Parietal lobe (tissue), 2 donors: ENCODE measurements at places on chromosomes 3 and 15. TPM values are rescaled to one million over a fixed set of nuclear protein-coding genes. Genes with fewer than 3 reads are reported as not detected.

ATP13A5 gene
- 0.63 TPM for total RNA-seq

RPUSD2 gene
- 11.0 TPM for total RNA-seq

SLC27A2 gene
- total RNA-seq: 1.3 TPM

MKRN3 gene
- total RNA-seq: 53.5 TPM

KLHDC8B gene
- 11.0 TPM for total RNA-seq

RBPMS2 gene
- not detected for total RNA-seq

FBXO40 gene
- total RNA-seq: not detected

MGA gene
- 111 TPM for total RNA-seq

KLHL40 gene
- not detected for total RNA-seq

PDCD10 gene
- total RNA-seq: 70.7 TPM

TGM4 gene
- total RNA-seq: not detected

EEF1AKMT4 gene
- 0.63 TPM for total RNA-seq

FEM1B gene
- 160 TPM for total RNA-seq

DBR1 gene
- total RNA-seq: 28.2 TPM

CD96 gene
- total RNA-seq: not detected

TRAIP gene
- 6.6 TPM for total RNA-seq

PLAAT1 gene
- total RNA-seq: 7.8 TPM

SATB1 gene
- 141 TPM for total RNA-seq

SLC12A6 gene
- total RNA-seq: 62.0 TPM

EIF4E3 gene
- 19.7 TPM for total RNA-seq

KY gene
- 0.94 TPM for total RNA-seq

CSNK1G1 gene
- total RNA-seq: 90.1 TPM

XIRP1 gene
- not detected for total RNA-seq

RUVBL1 gene
- 47.3 TPM for total RNA-seq

ROPN1B gene
- 0.94 TPM for total RNA-seq

CHSY1 gene
- total RNA-seq: 30.0 TPM

GABPB1 gene
- total RNA-seq: 53.8 TPM

CIDEC gene
- not detected for total RNA-seq

POLQ gene
- total RNA-seq: 3.8 TPM

IL20RB gene
- 1.3 TPM for total RNA-seq

PATL2 gene
- 3.4 TPM for total RNA-seq

CD86 gene
- total RNA-seq: 0.94 TPM

FRMD4B gene
- 110 TPM for total RNA-seq

ARPIN gene
- total RNA-seq: 21.6 TPM

FRMD5 gene
- 33.5 TPM for total RNA-seq

PLSCR5 gene
- total RNA-seq: not detected

FAH gene
- total RNA-seq: 2.8 TPM

CCDC80 gene
- 4.4 TPM for total RNA-seq

PLS1 gene
- total RNA-seq: 0.94 TPM

CPLX3 gene
- 1.6 TPM for total RNA-seq

ZKSCAN7 gene
- 47.3 TPM for total RNA-seq

RARB gene
- total RNA-seq: 7.8 TPM
